ENCODE measurements at places on chromosomes 1 and 21.

DNA sequence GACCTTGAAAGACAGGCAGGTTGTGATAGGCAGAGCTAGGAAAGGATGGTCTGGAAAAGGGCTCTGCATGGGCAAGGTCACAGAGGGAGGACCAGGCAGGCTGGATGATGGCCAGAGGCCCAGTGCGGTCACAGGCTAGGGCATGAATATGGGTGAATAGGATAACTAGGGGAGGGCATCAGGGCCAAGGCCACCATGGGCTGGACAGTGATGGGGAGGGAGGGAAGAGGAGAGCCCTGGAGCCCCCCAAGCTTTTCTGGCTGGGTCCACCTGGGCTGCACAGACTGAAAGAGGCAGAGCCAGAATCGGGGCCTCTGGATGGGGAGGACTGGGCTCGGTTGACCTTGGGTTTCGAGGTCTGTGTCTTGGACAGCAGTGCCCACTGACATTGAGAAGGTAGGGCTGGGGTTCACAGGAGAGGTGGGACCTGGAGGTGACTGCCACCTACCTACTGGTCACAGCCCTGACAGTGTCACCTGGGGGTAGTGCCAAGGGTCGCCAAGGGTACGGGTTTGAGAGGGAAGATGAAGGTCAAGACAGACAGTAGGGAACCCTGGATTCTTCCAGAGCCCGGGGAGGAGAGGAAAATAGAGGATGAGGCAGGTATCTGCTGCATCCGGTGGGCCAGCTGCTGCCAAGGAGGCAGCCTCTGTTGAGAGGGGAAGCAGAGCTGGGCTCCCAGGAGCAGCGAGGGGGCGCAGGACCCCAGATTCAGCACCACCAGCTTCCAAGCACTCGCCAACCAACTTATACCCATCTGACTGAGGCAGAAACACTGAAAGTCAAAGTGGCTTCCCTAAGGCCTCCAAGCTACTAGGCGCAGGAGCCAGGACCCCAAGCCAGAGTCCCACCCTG is 6.1 kb upstream of the NPHP4 start:
- DNase-seq = no peak

DNA sequence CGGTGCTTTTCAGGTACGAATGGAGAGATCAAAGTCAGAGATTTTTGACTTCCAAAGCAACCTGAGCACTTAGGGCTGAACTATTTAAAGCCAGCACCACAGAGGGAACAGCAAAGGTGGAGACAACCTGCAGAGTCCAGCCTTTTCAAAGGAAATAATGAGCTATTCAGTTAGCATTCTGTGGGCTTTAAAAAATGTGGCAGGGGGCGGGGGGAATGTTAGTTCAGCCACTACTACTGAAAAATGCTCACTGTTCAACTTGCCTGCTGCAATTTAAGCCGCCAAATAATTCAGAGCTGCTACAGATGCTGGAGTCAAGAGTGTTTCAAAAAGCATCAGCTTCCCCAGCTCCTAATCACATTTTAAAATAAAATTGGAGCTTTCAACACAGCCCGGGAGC is 473.3 kb upstream of the PLXNA2 start:
- DNase-seq = no peak

DNA sequence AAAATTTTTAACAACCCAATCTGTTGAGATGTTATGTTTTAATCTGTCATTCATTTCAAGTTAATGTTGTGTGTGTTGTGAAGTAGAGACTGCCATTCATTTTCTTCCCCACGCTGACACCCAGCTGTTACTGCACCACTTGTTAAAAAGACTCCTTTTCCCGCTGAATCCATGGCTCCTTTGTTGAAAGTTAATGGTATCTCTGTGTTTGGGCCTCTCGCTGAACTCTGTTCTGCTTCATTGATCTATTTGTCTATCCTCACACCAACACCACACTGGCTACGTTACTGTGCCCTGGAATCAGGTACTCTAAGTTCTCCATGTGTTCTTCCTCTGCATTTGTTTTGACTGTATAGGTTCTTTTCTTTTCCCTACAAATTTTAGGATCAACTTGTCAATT is 58.2 kb downstream of the PDE9A start:
- no peak for DNase-seq

GRCh38 chr1:44223187-44223610 is 9.9 kb downstream of the DMAP1 start:
- DNase-seq = no peak

- DNase-seq = no peak
Observed at GRCh38 chr21:27164208-27165177, 197.6 kb upstream of the ADAMTS5 start.

GRCh38 chr21:46218906-46219590 is 9.5 kb downstream of the LSS start:
- no peak for DNase-seq

- no peak for DNase-seq
Observed at GRCh38 chr21:44524414-44525371, 15.3 kb downstream of the KRTAP10-1 start.

GRCh38 chr1:67723620-67724019 is 38.6 kb downstream of the GADD45A start:
- DNase-seq = no peak

GRCh38 chr1:5416518-5416917 is 575.7 kb downstream of the NPHP4 start:
- no peak for DNase-seq

DNA sequence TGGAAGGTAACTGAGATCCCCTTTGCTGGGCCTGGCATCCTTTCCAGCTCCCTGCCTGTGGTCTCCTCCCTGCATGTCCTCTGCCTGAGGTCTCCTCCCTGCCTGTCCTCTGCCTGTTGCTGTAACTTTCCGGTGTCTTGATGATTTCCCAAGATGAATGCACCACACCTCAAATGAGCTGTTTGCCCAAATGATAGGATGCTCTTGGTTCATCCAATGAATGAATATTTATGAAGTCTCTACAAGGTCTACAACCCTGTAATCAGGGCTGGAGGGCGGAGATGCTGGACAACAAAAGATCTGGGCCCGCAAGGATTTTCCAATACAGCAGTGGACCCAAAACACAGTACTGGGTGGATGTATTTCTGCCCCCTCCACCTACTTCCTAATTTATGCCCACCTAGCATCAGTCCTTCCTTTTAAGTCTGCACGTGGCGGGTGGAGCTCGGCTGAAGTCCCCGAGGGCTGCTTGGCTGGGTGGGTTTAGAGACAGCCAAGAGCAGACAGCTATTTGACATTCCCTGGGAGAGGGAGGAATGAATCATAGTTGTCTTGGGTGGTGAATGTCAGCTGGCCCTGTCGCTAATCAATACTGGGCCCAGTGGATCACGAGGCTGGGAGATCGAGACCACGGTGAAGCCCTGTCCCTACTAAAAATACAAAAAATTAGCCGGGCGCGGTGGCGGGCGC is 60.3 kb upstream of the GRHL3 start:
- no peak for DNase-seq

GRCh38 chr1:49136738-49137251 is 360.1 kb upstream of the BEND5 start:
- no peak for DNase-seq

All from activated gamma-delta T cell treated with Interleukin-2 at 50 U/mL for 16 hours (primary cell).